ENCODE measurements at places on chromosomes 4 and X.

- no peak for DNase-seq
Observed at GRCh38 chr4:1973218-1973617, 35.6 kb downstream of the NELFA start.

DNA sequence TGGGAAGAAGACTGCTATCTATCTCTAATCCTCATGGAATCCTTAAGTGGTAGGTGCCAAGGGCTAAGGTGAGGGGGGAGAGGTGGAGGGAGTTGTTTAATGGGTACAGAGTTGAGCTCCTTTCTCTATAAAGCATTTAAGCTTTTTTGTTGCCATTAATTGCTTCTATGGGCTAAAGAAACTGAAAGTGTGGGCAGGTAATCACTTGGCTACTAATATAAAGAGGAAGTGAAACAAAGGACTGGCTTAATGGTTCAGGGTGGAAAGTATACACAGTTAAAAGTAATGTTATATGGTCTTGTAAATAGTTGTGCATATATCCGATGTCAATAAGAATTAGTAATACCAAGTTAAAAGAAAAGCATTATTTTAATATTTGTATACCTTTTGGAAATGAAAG, 83.9 kb downstream of the POLA1 start:
- no peak for DNase-seq

- DNase-seq: no peak
Observed at GRCh38 chr4:16006771-16007446, 43.9 kb upstream of the FGFBP2 start.

DNA sequence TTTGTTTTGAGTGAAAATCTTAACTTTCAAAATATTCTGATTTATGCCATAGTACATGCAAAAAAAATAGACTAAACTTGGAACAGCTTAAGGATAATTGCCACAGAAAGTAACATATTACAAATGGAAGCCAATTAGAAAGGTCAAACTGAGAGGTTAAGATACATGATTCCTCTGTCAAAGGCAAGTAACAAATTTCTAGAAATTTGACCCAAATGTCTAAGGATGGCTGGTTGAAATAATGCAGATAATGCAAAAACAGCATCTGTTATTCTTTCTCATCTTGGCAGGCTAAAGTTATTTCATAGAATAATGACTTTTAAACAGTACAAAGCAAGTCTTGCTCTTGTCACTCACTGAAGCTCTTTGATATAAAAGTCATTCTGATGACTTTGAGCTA, 10.5 kb downstream of the FGF5 start:
- DNase-seq: no peak

- DNase-seq: peak; percentile 3
Observed at GRCh38 chr4:133148690-133149363, at the start of gene PCDH10. TSS of gene PCDH10 (plus strand) at chr4:133149294. CDS start at chr4:133150141, 847 bp downstream.

DNA sequence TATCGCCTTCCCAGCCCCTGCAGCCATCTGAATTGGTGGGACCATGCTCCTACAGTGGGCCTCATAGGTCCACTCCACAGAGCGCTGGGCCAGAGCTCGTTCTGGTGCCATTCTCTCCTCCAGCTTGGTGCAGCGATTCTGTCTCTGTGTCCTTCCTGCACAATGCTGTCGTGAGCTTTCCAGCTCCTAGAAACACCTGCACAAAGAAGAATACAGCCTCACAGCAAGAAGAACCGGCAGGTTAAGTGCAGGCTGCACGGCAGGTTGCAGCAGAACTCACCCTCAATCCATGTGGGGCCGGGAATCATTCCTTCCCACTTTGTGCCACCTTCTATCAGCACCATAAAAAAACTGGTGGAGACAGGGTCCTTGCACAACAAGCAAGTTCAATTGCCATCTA, 101.2 kb upstream of the ENPP6 start:
- DNase-seq: no peak

DNA sequence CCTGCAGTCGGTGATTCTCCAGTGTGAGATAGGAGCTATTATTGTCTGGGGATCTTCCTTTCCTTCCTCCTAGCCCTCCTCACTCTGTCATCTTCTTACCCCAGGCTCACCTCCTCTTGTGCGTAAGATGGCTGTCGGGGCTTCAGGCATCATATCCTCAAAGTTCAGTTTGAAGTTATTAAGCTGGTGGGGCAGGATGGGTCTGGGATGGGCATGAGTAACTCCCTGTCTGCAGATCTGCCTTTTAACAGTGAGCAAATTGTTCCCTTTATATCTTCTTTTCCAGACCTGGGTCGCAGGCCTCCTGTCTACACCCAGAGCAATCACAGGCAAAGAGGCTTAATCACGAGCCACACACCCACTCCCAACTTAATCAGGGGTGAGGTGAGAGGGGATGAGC, 900 bp upstream of the MTMR1 start:
- no peak for DNase-seq

DNA sequence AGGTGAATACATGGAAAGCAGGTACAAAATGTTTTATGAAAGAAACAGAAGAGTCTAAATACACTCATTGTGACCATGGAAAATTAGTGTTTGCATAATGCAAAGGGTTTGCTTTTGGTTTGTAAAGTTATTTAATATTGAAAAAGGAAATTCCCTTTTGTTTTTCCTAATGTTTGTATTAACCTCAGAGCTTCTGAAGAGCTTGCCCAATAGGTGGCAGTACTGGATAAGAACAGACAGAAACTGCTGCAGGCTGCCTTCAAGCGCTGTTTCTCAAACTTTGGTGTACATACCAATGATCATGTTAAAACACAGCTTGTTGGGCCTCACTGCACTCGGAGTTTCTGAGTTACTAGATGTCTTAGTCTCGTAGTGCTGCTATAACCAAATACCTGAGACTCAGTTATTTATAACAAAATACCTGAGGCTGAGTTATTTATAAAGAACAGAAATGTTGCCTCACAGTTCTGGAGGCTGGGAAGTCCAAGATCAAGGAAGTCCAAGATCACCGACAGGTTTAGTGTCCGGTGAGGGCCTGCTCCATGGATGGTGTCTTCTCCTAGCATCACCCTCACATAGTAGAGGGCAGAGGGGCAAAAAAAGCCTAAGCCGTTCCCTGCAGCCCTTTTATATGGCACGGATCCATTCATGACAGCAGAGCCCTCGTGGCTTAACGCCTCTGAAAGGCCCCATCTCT, 54.2 kb downstream of the SUPT20HL2 start:
- DNase-seq: peak; percentile 23

GRCh38 chr4:14771504-14772175, 230.6 kb upstream of the CPEB2 start:
- no peak for DNase-seq

- DNase-seq: no peak
Observed at GRCh38 chr4:83629945-83630721, 94.2 kb downstream of the GPAT3 start.

- no peak for DNase-seq
Observed at GRCh38 chr4:20676501-20677197, 23.6 kb upstream of the PACRGL start.

DNA sequence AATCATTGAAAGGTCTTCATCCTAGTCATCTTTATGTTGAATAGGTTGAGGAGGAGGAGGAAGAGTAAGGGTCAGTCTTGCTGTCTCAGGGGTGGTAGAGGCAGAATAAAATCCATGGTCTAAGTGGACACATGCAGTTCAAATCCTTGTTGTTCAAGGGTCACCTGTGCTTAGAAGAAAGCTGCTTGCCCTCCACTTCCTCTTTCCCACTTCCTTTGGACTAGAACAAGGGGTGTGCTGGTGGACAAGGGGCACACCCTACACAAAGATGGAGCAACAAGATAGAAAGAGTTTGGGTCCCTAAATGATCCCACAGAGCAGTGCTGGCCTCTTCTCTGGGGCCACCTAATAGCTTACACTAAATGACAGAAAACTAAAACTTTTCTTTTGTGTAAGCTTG, 47.9 kb downstream of the HSD17B13 start:
- DNase-seq: no peak

GRCh38 chr4:180695851-180696250, 1547.4 kb upstream of the TENM3 start:
- DNase-seq: no peak

- DNase-seq: peak; percentile 40
Observed at GRCh38 chrX:148269513-148269912, 230.9 kb upstream of the AFF2 start.

- no peak for DNase-seq
Observed at GRCh38 chr4:16938512-16939040, 40.1 kb upstream of the LDB2 start.

GRCh38 chr4:84699001-84699671, 116.2 kb downstream of the CDS1 start:
- no peak for DNase-seq

- DNase-seq: peak; percentile 51
Observed at GRCh38 chr4:41258783-41259182, 2.1 kb downstream of the UCHL1 start.

DNA sequence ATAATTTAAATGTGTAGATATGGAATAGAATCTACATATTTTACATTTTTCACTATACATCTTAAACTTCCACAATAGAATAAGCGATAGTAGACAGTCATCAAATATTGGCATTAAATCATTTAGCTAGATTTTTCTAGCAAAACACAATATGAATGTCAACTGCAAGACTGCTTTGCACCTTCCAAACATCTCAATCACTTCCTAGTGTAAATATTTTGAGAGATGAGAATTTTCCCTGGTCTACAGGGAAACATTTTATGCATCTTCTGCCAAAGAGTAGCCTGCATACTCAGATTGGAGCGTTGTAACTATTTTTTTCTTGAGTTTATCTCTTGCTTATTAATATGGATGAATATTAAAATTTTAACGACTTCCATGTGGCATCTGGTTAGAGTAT, 897.4 kb downstream of the CENPC start:
- DNase-seq: no peak

DNA sequence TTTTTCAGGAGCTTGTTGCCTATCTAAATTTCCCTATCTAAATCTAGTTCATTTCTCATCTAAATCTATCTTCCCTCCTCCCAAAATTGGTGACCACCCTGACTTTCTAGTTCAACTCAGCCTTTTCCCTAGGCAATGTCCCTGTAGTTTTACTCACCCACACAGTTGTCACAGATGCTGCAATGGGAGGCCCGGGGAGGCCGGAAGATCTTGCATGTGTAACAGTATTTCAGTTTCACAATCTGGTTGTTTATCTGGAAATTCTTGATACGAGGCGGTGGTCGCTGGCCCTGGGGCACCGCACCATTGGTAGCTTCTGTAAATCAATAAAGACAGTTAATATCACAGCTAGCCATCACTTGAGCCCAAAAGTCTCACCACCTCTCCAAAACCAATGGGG, 20.2 kb downstream of the ZDHHC9 start:
- DNase-seq: no peak

DNA sequence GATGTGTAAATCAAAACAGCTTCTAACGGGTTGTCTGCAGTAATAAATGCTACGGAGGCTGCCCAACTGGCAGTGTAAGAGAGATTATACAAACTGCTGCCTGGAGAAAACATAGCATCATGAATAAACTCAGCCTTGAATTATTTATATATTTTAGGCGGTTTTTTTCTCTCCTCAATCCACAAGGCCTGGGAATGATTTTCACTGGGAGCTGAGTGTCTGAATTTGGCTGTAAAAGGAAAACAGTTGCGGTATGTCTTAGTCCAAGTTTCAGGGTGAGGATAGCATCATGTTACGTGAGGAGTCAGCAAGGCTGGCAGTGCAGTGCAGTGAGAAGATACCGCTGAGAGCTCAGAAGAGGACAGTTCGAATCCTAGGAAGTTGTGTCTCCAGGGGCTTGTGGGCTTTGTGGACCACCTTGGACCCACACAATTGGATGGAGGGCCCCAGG, 291.5 kb upstream of the BOD1L1 start:
- no peak for DNase-seq

GRCh38 chrX:7614616-7615015, 228.4 kb upstream of the VCX start:
- DNase-seq: no peak

DNA sequence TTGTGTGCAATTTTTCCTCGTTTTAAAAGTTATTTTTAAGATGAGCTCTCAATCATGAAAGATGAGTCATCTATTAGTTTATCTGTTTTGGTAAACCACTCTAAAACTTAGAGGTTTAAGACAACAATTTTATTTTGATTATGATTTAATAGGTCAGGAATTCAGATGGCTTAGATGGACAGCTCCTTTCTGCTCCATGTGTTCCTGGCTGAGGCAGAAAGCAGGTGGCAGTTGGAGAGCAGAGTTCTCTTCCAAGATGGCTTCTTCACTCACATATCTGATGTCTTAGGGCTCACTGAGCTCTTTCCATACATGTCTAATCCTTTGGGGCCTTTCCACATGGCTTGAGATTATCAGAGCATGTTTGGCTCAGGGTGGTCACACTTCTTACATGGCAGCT, 48.3 kb upstream of the GRPR start:
- no peak for DNase-seq

- no peak for DNase-seq
Observed at GRCh38 chr4:80305466-80305865, 30.1 kb upstream of the CFAP299 start.

DNA sequence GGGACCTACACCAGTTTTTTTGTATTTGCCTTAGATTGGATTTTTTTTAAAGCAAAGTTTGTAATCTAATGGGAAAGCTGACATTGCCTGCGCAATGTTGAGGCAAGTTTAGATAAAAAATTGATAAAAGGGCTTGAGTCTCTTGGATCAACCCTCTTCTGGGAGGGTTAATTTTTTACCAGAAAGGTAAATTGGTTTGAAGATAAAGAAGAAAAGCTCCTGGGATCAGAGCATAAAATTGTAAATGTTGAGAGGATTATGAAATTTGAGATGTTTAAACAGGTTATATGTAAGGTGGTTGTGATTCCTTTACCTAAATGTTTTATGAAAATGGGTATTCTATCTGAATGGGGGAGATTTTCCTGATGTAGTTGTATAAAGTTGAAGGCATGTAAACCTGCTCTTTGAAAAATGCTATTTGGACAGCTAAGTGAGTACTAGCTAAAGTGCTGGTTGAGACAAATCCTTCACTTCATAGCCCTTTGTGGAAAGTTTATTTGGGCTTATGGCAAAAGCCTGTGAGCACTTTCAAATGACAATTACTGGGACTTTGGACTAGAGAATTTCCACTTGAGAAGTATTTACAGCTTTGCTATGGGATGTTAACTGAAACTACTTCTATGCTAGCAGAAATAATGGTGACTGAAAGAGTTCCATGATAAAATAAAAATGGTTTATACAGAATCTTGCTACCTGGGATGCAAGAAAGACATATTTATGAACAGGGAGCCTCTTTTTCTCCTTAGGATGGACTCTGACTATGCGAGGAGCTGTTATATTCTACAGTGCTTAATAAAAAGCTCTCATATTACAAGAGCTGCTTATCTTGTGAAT, 56.2 kb downstream of the UGT2B10 start:
- DNase-seq: no peak

Measured in NCI-H1436 (cell line).